ENCODE measurements at places on chromosomes 13 and 19.

DNA sequence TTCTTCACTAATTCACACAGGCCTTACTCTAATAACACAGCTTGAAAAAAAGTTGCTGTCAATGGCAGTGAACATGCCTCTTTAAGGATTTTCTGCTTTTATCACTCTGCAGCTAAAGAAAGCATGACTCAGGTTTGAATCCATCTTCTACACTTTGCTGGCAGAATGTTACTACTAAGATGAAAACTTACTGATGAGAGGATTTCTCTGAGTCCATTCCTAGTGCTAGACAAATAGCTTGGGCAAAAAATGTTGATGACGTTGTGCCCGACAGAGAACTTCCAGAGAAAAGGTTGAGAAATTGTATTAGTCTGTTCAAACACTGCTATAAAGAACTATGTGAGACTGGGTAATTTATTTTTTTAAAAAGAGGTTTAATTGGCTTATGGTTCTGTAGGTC lies 572.0 kb downstream of the IRS2 start:
- no peak for DNase-seq

DNA sequence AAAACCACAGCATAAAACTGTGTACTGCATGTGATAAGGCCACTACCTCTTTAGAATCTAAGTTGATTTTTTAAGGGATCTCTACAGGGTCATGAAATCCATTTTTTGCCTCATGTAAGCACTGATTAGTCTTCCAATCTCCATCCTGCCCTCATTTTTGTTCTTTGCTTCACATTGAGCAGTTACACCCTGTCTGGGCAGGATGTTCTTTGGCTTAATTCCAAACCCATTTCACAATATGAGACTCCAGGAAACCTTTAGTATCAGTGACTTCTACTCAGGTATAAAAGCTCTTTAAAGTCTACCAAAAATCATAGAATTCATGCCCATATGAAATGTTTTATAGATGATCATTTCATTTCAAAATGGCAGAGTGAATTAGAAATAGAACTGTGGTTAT lies 592.6 kb downstream of the TBC1D4 start:
- DNase-seq = no peak

DNA sequence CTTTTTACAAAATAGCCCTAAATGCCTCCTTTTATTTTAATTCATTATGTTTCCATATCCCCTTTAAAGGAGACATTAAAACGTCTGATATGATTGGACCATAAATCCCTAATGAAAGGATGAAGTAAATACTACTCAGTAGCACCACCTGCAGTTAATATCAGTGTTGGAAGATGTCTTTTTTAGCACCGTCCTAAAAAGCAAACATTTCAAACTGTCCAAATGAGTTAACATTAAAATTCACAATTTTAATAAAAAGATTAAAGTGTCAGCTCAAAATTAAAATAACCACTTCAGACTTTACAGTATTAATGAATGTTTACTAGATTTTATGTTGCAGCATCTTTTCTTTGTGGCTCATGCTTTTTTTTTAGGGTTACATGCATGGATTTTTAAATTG lies 12.3 kb downstream of the ZNF507 start:
- no peak for DNase-seq

- no peak for DNase-seq
These were observed 307.6 kb downstream of the SHISA2 start for GRCh38 chr13:25744178-25744577.

DNA sequence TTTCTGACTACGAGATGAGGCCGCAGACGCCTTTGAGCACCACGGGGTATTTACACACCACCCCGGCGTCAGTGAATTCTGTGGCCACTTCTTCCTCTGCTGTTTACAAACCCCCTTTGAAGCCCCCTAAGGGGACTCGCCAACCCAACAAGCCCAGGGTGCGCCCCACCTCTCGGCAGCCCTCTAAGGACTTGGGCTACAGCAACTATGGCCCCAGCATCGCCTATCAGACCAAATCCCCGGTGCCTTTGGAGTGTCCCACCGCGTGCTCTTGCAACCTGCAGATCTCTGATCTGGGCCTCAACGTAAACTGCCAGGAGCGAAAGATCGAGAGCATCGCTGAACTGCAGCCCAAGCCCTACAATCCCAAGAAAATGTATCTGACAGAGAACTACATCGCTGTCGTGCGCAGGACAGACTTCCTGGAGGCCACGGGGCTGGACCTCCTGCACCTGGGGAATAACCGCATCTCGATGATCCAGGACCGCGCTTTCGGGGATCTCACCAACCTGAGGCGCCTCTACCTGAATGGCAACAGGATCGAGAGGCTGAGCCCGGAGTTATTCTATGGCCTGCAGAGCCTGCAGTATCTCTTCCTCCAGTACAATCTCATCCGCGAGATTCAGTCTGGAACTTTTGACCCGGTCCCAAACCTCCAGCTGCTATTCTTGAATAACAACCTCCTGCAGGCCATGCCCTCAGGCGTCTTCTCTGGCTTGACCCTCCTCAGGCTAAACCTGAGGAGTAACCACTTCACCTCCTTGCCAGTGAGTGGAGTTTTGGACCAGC lies 5.3 kb downstream of the SLITRK5 start:
- no peak for DNase-seq

DNA sequence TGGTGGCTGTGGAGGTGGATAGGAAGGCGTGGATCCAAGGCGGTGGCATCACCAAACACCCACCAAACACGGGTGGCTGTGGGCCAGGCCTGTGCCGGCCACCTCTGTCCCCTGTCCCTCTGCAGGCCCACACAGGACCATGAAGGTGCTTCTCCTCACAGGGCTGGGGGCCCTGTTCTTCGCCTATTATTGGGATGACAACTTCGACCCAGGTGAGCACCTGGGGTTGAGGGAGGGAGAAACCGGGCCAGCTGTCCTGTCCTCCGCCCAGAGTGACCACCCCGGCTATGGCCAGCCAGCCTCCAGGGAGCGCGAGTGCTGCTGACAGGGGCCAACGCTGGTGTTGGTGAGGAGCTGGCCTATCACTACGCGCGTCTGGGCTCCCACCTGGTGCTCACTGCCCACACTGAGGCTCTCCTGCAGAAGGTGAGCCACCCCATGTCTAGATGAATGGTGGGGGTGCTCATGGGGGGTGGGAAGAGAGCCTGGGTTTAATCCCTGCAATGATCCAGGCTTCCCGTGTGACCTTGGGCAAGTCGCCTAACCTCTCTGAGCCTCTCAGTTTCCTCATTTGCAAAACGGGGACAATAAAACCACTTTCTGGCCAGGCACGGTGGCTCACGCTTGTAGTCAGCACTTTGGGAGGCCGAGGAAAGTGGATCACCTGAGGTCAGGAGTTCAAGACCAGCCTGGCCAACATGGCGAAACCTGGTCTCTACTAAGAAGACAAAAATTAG lies 4.0 kb downstream of the HSD11B1L start:
- DNase-seq = no peak

DNA sequence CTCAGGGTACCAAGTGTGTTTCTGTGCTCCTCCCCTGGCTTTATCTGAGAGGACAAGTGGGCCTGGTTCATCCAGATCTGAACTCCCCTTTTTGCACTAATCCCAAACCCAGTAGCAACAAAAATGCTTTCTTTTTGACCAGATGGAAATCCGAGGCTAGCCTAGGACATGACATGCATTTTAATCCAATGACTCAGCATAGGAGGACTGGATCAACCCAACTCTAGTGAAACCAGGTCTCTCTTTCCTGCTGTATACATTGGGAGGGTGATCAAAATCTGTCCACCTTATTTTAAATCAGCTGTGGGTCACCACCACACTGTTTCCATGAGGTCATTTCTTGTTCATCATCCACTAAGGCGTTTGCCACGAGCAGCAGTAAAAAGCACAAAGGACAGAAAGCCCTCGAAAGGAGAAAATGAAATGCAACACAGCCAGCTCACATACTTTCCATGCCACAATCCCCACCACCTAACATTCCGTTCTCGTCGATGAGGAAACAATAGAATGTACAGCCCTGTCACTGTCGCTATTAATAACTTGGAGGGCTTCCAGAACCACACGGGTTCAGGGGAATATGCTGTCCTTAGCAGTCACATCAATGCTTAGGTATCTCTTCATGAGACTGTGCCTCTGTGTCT lies 543.0 kb downstream of the IRS2 start:
- no peak for DNase-seq

DNA sequence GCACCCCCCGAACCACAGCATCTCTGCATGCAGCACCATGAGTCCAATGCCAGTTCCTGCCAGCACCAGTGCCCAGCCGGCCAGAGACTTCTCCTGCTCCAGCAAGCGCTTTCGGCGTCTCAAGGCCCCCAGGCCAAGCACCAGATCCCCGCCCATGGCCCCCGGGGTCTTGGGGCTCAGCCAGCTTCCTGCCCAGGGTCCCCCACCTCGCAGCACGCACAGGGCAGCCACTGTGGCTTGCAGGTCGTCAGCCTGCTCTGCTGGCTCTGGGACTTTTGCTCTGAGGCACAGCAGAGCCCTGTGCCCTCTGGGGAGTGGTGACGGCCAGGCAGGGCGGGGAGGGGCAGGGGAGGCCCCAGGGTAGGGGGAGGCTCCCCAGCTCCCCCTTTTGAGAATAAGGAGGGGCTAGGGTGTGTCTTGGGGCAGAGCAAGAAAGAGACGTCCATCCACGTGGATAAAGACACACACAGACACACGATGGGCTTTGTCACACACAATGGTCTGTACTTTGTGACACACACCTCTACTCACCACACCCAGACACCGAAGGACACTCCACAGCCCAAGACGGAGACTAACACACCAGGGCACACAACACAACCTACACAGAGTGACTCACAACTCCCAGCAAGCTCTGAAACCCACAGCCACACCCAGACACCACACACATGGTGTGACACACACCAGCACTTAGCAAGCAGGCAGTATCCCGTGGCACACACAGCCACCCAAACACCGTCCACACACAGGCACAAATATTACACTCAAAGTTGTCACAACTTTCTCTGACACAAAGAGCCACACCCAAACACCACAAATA lies at the start of gene KCNN4:
KCNN4 (minus strand) TSS at position 268 of the 820 bp plus-strand sequence; CDS start at position 156, 112 bp downstream.
- no peak for DNase-seq

DNA sequence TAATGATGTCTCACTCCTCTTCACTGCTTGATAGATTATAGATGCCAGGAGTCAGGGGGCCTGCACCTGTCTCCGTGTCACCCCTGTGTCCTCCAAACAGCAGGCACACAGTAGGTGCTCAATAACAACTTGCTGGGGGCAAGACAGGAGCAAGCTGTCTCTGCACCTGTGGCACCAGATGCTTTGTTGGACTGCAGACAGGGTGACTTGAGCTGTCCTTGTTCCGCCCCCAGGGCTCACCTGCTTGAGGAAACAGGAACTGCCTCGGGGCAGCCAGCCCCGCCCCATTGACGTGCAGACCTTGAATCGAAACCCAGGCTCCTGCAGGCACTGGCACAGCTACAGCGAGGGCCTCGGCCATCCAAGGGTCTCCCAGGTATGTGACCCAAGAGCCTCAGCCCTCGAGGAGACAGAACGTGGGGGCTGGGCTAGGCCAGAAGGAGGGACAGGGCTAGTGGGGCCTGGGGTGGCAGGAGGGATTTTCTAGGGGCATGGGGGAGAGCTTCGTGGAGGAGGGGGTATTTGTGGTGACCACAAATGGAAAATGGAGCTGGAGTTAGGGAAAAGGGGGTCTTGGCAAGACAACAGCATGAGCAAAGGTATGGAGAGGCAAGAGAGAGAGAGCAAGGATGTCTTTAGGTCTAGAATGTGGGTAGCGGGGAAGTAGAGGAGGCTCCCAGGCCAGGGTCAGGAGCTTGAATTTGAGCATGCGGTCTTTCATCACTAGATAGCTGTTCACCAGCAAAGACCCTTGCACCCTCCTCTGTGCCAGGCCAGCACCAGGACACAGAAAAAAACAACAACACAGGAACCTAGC lies at the start of gene HSH2D:
HSH2D (plus strand) TSS at position 287 of the 817 bp plus-strand sequence. CDS start 5,066 bp downstream, outside the sequence.
- no peak for DNase-seq

DNA sequence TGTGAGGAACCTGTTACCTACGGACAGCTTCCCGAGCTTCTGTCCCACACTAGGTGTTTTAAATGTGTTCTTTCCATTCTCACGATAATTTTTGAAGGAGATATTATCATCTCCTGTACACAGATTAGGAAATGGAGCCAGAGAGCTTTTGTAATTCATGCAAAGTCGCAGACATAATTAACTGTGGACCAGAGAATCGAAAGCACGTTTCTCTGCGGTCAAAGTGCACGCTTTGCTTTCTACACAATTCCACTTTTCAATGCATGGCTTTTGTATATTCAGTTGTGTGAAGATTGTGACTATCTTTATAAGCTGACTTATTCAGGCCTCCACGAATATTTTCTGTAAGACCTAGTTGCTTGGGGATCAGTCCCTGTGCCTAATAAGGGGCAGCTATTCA lies 81.7 kb upstream of the SLC10A2 start:
- DNase-seq = no peak

DNA sequence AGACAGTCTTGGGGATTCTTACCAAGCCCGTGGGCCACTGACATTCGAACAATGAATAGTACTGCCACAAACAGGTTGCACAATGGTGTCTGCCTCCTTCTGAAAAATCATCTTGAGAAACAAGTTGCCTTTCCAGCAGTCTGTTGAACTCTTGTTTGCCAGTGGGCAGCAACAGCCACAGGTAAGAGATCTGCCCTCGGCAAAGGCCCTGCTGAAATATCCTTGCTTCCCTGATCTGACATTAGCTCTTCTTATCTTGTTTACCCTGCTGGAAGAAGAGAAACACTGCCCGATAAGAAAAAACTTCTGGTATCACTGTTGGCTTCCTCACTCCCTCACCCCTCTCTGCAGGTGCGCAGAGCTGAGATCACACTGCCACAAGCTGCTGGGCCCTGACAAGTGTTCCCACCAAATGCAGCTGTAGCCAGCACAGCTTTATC lies 2.0 kb downstream of the DOCK9 start:
- no peak for DNase-seq

- no peak for DNase-seq
These were observed 182.4 kb upstream of the UFM1 start for GRCh38 chr13:38167164-38167822.

DNA sequence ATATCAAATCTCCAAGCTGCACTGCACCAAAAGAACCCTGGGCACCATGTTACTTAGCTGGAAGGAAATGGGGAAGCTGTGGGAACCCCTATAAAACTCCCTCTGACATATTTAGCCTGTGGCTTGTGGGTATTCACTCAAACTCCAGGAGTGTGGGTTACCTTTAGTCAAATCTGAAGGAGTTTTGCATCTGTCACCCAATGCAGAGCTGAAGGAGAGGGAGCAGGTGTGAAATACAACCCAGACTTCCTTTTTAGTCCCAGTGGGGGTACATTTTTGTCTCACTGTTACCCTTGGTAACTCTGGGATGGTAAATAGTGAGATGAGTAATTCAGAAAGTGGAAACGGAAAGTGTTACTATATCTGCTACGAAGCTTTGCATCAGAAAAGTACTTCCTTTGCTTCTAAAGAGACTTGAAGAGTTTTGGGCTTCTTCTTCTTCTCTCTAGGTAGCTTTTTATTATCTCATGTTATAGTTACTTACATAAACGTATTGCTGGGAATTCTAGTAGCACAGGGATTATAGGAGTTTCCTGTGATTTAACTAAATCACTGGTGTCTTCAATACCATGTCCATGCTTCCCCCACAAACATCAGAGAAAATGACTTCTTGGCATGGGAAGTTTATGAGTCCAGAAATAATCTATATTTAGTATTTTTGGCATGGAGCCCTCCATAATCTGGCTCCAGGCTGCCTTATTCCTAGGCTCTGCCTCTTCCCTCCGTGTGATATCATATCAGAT lies 105.9 kb downstream of the AKAP11 start:
- DNase-seq = no peak

Data from tibial nerve (tissue), 4 donors.